ENCODE measurements at places on chromosomes 4 and X.

DNA sequence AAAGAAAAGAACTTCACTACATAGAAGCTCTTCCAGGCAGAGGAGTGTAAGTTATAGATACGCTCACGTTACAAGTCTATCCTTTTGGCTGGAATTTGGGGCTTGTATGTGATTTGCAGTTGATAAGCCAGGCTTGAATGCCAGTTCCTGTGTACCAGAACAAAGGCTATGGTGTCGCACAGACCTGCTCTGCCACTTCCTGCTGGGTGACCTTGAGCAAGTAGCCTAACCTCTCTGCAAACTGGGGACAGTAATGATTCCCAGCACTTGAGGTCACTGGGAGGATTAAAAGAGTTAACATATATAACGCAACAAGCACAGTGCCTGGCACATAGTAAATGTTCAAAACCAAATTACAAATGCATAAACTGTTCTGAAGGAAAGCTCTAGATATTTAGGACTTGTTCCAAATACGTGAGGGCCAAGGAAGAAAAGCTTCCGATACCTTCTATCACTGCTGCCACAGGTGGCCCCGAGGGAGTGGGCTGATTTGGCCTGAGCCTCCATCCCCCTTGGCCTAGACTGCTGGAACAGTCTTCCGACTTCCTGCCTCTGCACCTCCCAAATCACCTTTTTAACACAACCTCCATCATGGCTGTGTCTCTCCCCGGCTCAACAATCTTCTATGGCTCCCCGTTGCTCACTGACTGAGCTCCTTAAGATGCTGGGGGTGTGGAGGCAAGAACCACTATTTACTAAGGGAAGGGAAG lies 1.3 kb upstream of the SOWAHD start:
- DNase-seq = no peak

DNA sequence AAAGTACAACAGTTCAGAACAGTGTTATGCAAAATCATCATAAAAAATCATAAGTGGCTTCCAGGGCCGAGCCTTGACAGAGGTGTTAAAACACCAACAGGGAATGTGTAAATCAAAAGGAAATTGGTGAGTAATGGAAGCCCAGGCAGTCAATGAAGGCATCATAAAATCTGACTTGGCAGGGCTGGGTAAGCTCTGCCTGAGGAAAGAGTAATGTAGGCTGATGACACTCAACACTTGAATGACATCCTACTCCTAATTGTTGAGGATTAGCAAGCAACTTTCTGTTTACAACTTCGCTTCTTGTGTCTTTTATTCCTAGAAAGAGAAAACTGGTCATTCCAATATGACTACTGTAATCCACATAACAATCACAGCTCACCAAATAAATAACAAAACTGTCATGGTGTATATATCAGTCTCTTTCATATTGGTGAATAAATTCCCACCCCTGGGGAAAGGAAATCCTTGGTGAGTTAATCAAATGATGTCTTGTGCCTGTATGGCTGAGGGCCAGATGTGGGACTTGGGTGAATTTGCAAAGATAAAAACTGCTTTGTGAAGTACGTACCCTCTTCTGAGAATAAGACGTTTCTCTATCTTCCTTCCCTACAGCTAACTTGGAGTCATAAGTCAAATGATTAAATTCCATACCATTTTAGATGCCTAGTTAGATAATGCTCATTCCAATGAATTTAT lies 196.8 kb downstream of the DCHS2 start:
- no peak for DNase-seq

DNA sequence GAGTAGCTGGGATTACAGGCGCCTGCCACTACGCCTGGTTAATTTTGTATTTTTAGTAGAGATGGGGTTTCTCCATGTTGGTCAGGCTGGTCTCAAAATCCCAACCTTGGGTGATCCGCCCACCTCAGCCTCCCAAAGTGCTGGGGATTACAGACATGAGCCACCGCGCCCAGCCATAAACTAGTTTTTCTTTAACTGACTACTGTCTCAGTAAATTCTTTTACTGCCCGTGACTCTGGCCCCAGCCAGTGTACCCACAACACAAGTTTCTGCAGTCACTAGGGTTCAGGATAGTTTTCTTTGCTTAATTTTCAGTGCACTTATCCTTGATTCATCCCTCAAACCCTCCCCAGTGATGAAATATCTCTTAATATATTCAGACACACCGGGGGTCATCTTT lies 8.3 kb downstream of the SHROOM2 start:
- DNase-seq = no peak

DNA sequence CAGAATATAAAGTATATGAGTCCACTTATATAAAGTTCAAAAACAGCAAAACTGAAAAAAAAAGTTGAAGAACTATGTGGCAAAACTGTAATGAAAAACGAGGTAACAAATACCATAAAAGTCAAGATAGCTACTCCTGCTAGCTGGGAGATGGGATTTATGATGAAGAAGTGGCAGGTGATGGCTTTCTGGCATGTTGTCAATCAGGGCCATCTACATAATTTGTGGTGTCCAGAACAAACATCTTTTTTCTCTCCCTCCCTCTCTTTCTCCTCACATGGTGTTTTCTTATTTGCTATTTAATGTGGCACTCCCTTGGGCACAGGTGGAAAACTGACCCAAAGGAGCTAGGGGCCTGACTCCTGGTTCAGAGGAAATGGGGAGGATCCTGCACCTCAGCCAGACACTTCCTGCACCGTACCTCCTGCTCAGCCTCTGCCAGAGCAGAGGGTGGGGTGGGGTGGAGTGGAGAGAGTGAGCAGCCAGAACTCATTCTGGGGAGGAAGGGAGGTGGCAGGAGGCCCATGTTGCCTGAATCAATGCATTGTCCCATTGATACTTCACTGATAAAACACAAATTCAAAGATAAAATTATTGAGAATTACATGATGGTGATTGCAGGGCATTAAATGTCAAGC lies 5.3 kb upstream of the SAP30 start:
- no peak for DNase-seq

DNA sequence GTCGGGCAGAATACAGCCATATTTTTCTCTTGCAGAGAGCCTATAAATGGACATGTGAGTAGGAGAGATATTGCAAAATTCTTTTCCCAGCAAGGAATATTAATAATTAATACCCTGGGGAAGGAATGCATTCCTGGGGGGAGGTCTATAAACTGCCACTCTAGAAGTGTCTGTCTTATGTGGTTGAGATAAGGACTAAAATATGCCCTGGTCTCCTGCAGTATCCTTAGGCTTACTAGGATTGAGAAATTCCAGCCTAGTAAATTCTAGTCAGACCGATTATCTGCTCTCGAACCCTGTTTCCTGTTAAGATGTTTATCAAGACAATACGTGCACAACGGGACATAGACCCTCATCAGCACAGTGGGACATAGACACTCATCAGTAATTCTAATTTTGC lies 872.6 kb downstream of the FSTL5 start:
- DNase-seq = no peak

DNA sequence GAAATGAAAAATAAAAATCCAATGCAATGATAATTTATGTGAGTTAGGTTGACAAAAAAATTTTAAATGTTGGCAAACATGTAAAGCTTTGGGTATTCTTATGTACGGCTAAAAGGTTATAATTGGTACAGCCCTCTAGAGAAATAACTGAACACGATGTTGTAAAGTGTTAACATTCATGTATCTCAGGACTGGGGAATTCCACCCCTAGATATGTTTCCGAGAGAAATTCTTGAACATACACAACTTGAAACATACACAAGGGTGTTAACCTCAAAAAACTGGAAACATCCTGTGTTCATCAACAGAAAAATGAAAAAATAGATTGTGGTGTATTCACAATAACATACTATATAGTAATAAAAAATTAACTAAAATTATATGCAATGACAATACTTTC lies 91.8 kb downstream of the CHM start:
- no peak for DNase-seq

GRCh38 chr4:24930151-24930550 lies 17.3 kb upstream of the CCDC149 start:
- no peak for DNase-seq

GRCh38 chrX:12657881-12658280 lies 133.3 kb upstream of the PRPS2 start:
- no peak for DNase-seq

- DNase-seq = no peak
Observed at GRCh38 chrX:14758029-14758491, 114.8 kb downstream of the FANCB start.

Data from AG08395 (cell line).